T-helper 2 cell (primary cell): ENCODE measurements at places on chromosomes 12 and 14.

DNA sequence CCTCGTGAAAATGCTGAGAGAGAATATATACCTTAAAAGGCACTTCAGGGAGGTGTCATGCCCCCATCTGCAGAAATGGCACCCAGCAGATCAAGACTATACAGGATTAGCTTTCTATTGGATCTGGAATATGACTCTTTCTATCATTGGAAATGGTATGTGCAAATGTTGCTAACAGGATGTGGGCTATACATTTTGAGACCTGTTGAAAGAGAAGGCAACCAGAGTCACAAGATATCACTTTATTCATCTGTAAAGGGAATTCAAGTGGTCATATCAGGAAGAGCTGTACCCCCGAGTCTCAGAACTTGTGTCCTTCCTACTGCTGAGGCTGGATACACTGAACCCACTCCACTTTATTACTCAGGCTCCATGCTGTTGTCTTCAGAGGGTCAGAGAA lies 46.1 kb upstream of the FRMD6 start:
- no peak for DNase-seq

- no peak for DNase-seq
Observed at GRCh38 chr12:100474617-100475016, 951 bp downstream of the NR1H4 start.

GRCh38 chr14:56193347-56193746 lies 75.1 kb downstream of the PELI2 start:
- no peak for DNase-seq

DNA sequence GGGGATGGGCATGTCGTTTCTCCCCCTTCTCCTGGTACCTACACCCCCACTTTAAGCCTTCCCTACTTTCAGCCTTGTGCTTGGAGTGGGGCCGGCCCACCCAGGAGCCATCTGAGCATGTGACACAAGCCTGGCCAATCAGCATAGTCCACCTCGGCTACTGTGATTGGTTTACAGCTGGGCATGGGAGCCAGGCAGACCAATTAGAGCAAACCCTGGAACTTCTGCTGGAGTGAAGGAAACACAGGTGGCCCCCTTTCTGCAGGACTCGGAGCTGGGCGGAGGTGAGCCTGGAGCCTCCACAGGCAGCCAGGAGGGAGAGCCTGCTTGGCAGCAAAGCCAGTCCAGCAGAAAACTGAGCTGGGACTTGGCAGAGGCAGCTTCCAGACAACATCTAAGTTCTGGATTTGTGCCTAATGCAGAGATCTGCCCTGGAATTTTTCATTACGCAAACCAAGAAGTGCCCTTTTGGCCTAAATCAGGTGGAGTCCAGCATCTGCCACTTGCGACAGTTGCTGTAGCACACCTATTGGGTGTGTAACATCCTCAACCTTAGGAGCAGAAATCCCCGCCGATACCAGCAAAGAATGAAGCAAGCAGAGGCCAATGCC lies 59.5 kb downstream of the SCARB1 start:
- DNase-seq = no peak
